Fibroblast of villous mesenchyme (primary cell): ENCODE measurements at places on chromosomes 2 and 18.
A peak's percentile ranks its signal among the peaks of the same experiment; 100 is the strongest.

GRCh38 chr2:237697586-237698357 is 70.4 kb downstream of the LRRFIP1 start:
- peak; percentile 73 for DNase-seq

GRCh38 chr2:121501031-121501430 is 29.6 kb upstream of the RNU4ATAC start:
- peak; percentile 63 for DNase-seq

GRCh38 chr2:31270822-31271231 is 36.9 kb downstream of the EHD3 start:
- peak; percentile 51 for DNase-seq

GRCh38 chr18:59640721-59641120 is 56.5 kb downstream of the CCBE1 start:
- no peak for DNase-seq

DNA sequence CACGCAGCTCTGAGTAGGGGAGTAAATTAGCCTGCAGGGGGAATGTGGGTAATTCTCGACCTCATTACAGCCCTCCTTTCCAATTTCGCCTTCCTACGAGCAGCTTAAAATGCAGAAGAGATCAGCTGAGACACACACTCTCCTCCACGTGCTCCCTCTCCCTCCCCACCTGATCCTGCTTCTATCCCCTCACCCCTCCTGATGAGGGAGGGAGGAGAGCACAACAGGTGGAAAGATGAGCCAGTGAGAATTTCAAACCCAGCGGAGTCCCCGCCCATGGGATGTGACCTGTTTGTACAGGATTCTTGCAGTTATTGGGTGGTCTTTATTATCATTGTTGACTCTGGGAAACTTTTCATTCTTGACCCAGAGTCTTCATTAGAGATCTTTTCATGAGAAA is 35.5 kb downstream of the DDX18 start:
- DNase-seq, result no peak

DNA sequence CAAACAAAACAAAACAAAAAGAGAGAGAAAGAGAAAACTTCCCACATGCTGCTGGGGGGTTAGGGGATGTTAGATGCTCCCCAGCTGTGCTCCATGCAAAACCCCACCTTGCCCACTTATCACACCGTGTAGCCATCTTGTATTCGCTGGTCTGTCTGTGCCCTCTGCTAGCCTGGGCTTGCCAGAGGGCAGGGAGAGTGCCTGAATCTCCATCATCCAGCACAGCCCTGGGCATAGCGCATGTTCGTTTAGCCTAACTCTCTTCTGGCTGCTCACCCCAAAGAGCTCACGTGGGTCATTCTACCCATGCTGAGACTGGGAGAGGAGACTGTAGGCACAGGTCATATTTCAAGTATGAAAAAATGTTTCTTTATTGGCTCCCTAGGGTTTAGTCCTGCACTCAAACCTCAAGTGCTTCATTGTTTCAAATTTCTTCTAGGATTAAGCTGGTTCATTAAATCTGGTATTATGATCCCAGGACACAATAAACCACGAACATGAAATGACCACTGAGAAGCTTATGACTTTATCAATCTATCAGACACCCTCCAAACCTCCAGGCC is 100.5 kb downstream of the KCNF1 start:
- no peak for DNase-seq

DNA sequence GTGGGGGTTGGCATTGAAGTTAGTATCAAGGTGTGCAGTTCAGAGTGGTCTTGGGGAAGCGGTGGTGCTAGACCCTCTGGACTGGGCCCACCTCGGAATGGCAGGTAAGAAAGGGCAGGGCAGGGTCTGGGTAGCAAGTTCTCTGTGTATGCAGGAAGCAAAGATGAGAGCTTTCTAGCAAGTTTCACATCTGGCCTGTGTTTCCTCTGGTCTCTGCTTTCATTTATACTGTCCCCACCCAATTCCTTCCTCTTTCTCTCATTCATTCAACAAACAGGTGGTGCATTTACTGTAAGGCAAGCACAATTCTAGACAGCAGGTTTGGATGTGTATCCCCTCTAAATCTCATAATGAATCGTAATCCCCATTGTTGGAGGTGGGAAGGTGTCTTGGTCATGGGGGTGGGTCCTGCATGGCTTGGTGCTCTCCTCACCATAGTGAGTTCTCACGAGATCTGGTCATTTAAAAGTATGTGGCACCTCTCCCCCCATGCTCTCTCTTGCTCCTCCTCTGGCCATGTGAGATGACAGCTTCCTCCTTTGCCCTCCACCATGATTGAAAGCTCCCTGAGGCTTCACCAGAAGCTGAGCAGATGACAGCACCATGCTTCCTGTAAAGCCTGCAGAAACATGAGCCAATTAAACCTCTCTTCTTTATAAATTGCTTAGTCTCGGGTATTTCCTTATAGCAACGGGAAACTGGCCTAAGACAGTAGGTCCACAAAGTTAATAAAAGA is 51.8 kb downstream of the PKDCC start:
- DNase-seq, result no peak

GRCh38 chr18:25825979-25826776 is 264.2 kb downstream of the SS18 start:
- no peak for DNase-seq

GRCh38 chr2:45908316-45909170 is 257.1 kb downstream of the PRKCE start:
- DNase-seq, result no peak

- DNase-seq, result peak; percentile 96
Measured at GRCh38 chr18:61870151-61870550, 22.7 kb downstream of the RNF152 start.

- no peak for DNase-seq
Measured at GRCh38 chr2:172539767-172540166, 16.1 kb upstream of the PDK1 start.

DNA sequence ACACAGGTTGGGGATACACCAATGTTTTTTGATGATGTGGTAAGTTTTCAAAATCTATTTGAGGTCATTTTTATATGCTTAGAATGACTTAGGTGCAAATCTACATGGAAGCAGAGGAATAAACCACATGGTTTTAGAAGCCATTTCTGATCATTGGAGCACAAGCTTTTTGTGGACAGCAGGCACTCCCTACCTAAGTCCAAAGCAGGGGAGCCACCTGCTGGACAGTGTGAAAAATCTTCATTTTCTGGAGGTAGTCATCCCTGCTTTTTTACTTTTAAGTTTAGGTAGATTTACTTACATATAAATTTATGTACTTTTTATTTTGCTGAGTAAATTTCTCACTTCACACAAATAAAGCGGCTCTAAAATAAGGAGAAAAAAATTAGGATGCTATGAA is 323.2 kb downstream of the PLCL1 start:
- peak; percentile 63 for DNase-seq

GRCh38 chr2:29040552-29040951 is 33.8 kb downstream of the PCARE start:
- DNase-seq, result no peak

DNA sequence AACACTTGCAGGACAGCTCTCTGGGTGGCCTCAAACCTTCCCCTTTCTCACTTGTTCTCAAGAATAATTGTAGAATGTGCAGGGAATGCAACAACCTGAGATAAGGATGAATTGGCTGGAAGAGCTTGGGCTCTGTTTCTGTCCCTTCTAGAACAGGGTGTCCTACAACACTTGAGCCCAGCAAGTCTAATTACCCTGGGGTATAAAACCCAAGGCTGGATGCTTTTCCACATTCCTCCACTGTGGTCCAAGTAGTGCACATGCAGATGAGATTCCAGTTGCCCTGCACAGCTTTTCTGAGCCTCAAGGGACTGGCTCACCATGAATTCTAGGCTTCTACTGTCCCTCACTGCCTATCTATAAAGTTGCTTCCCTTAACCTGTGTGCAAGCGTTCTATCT is 140.8 kb upstream of the SPATS2L start:
- no peak for DNase-seq

DNA sequence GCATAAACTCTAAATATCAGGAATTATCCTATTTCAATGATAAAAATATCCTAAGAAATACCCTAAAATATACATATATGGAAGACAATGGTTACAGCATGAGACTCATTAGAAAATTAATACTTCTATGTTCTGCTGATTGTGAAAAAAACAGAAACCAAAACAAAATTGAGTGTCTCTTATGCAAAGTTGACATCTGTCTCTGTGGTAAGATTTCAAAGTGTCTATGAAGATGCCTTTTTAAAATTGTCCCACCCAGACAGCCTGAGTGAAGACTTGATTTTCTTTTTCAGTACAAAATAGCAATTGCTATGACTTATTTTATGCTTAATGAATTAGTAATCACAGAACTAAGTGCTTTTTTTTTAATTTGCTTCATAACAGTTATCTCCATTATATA is 1368.4 kb upstream of the LRRTM1 start:
- DNase-seq, result no peak

DNA sequence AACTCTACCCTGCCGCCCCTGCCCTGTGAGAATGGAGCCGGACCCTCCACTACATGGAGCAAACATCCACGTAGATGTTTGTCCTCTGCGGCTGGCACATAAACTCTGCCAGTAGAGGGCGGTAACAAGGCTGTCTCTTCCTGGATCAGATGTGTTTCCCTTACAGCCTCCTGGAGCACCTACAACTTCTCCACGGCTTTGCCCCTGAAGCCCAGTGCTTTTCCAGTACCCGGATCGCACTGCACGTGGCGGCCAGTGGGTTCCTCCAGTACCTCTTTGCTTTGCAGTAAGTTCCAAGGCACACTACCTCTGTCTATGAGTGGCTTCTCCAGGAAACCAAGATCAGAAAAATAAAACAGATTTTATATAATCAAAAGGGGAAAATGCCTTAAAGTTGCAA is 651.3 kb downstream of the DCDC2C start:
- no peak for DNase-seq

- DNase-seq, result peak; percentile 20
Measured at GRCh38 chr2:128026448-128027277, 1.2 kb downstream of the SAP130 start.

- peak; percentile 86 for DNase-seq
Measured at GRCh38 chr2:26018184-26019055, 15.5 kb upstream of the RAB10 start.

DNA sequence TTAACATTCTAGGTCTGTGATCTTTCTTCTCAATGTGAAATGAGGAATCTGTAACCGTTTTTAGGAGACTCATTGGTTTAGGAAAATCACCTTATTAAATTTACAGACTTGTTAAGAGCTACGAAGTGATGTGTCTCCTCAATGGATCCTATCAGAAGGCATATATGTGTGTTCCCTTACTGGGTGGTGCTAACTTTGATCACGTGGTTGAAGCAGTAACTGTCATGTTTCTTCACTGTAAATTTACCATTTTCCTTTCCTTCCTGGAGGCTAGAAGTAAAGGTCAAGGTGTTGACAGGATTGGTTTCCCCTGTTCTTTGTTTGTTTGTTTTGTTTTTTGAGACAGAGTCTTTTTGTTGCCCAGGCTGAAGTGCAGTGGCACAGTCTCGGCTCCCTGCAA is 1.4 kb upstream of the MTHFD2 start:
- no peak for DNase-seq

DNA sequence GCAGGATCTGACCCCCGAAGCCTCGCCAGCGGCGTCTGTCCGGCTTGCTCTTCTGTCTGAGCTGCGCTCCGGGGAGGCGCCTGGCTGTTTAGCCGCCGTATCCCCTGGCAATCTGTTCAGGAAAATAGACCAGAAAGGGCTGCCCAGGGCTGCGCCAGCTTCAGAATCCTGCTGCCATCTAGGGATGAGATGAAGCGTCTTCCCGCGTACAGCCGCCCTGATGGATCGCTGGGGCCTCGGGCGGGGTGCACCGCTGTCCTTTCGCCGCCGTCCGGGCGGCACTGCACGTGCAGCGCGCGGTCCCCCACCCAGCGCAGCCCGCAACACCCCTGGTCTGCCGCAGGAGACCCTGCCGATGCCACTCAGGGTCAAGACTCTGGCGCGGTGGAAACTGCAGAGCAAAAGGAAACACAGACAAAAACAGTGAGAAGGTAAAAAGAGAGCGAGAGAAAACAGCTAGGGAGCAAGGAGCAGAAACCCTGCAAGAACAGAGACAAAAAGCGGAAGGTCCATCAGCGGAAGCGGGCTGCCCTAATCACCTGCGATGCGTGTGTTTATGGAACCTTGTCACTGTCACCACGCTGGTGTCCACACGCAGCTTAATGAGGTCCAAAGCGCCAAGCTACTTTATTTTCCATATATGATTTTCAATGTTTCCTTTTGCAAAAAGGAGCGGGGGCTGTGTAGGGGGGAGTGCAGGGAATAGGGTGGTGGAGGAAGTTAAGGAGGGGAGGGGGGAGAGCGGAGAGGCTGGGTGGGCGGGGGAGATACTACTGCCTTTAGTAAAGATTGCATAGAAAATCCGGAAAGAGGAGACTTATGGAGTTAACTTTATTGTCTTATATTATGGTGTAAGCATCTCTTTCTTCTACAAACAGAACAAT is 2113.3 kb upstream of the PIK3C3 start:
- DNase-seq, result peak; percentile 69

DNA sequence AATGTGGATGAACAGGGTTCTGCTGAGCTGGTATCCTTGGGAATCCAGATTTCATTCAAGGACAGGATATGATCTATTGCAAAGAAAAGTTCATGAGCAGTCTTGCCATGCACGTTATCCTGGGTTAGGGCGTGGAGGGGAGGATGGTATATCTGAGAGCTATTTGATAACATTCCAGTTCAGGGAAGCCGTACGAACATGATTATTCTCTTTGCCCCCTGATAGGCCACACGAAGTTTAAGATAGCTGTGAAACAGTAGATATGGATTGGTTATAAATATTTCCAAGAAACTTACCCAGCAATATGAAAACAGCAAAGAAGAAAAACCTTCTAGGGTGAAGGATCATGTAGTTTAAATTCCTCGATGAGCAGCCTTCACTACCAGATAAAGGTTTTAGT is 171.9 kb downstream of the LTBP1 start:
- DNase-seq, result no peak

GRCh38 chr2:85727798-85728197 is 26.0 kb upstream of the ATOH8 start:
- DNase-seq, result no peak

DNA sequence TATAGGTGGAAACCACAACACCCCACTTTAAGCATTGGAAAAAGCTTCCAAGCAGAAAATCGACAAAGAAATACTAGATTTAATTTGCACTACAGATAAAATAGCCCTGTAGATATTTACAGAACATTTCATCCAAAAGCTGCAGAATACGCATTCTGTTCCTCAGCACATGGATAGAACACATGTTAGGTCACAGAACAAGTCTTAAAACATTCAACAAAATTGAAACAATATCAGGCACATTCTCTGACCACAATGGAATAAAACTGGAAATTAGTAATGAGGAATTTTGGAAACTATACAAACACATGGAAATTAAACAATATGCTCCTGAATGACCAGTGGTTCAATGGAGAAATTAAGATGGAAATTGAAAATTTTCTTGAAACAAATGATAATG is 27.8 kb upstream of the XDH start:
- no peak for DNase-seq

GRCh38 chr2:130796290-130796689 is 40.4 kb upstream of the ARHGEF4 start:
- no peak for DNase-seq

DNA sequence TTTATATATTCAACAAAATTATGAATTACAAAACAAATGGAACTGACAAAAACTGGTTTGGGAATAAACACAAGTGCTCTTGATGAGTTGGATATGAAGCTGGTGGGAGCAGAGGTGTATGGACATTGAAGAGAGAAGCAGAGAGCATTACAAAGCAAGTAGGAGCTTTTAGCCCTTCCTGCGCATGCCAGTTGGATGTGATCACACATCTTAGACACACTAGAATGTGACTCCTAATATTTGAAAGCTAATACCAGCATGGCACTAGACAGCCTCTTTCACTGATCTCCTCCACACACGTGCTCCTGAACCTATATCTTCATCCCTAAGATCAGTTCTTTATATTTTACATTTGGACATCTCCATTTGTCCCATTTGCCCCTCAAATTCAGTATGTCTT is 298.1 kb downstream of the MTX2 start:
- DNase-seq, result no peak

- no peak for DNase-seq
Measured at GRCh38 chr2:143675021-143675420, 545.8 kb downstream of the ARHGAP15 start.
